ENCODE measurements at places on chromosomes 12 and 14.
A peak's percentile ranks its signal among the peaks of the same experiment; 100 is the strongest.

- DNase-seq: no peak
Observed at GRCh38 chr12:89484470-89484869, 40.1 kb downstream of the GALNT4 start.

DNA sequence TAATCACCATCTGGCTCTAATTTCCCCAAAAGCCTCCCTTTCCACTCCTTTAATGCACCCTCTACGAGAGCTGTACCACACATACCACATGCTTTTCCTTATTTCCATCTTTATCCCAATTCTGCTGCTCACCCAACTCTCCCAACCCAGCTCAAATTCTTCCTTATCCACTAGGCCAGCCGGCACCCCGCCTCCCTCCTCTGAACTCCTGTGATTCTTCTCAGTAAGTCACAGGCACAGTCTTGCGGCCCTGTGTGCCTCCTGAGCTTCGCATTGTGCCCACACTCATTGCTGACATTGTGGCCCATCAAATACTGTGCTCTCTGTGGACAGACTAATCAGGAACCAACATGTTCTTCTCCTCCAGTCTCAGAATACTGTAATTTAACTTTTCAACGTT, 45.4 kb downstream of the APPL2 start:
- DNase-seq: no peak

- DNase-seq: no peak
Observed at GRCh38 chr12:110857528-110857927, 10.7 kb downstream of the CCDC63 start.

- DNase-seq: no peak
Observed at GRCh38 chr14:89239023-89239422, 178.0 kb downstream of the FOXN3 start.

DNA sequence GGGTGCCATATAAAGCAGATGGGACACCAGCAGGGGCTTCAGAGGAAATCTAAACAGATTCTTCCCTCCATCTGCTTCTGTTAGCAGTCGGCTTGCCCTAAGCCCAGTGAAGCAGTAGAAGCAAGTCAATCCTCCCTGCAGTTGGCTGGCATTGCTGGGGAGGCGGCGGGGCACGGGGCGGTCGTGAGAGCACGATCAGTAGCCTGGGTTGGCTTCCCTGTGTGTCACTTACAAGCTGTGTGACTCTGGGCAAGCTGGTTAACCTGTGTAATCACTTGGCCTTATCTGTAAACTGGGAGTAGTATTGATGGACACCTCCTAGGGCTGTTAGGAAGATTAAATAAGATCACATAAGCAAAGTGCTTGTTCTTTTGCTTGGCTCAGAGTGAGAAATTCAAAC, 19.4 kb downstream of the MYRFL start:
- no peak for DNase-seq

GRCh38 chr12:75207338-75208083, 2.1 kb downstream of the KCNC2 start:
- DNase-seq: no peak

GRCh38 chr12:98464190-98464589, 51.2 kb upstream of the TMPO start:
- no peak for DNase-seq

- no peak for DNase-seq
Observed at GRCh38 chr14:31278883-31279282, 71.3 kb upstream of the HECTD1 start.

GRCh38 chr12:30268041-30268440, 427.6 kb downstream of the IPO8 start:
- DNase-seq: no peak

- no peak for DNase-seq
Observed at GRCh38 chr12:7001921-7002591, 16.2 kb downstream of the LPCAT3 start.

DNA sequence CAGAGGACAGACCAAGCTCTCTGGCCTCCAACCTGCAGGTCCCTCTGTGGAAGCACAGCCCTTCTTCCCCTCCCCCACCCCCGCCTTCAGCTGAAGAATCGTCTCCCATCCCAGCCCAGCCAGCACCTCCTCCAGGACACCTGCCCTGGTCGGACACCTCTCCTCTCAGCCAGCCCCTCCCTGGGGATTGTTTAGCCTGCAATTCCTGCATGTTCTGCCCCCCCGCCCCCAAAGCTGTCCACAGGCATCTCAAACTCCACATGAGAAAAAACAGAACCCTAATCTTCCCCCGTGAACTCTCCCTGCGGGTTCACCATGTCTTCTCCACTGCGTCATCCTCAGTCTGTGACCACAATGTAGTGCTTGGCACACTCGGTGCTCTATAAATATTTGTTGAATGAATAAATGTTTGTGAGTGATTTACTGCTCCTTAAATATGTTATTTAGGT, 24.1 kb downstream of the PRIMA1 start:
- no peak for DNase-seq

DNA sequence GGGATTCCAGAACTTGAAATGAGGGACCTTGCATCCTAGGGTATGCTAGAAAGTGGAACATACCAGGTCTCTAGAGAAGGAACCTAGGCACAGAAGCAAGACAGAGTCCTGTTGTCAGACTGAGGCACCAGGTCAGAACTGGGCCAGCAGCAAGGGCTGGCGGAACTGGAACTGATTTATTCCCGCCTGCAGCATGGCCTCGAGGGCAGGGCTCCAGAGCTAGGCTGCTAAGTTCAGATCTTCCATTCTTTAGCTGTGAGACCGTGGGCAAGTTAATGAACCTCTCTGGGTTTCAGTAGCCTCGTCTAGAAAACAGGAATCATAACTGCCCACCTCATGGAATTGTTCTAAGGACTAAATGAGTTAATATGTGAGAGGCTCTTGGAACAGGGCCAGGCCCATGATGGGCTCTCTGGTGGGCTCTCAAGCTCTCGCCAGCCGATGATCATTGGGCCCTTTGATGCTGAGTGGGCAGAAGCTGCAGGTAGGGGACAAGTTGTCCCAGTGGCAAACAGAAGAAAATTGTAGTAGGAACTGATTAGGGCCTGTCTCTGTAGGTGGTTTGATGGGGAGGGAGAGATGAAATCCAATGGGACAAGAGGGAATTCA, 199.8 kb downstream of the ZFP36L1 start:
- no peak for DNase-seq

- DNase-seq: no peak
Observed at GRCh38 chr12:16346958-16347357, 487 bp upstream of the MGST1 start.

DNA sequence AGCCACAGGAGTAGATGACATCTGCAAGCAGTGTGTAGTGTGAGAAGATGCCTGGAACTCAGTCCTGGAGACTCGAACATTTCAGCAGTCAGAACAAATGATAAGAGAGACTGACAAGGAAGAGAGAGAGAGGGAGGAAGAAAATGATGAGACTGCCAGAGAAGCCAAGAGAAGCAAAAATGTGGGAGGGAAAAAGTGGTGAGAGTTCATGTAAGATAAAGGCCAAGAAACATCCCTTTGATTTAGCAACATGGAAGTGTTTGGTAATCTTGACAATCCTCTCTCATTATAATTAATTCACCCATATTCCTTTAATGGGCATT, 42.6 kb downstream of the LIMA1 start:
- DNase-seq: no peak

DNA sequence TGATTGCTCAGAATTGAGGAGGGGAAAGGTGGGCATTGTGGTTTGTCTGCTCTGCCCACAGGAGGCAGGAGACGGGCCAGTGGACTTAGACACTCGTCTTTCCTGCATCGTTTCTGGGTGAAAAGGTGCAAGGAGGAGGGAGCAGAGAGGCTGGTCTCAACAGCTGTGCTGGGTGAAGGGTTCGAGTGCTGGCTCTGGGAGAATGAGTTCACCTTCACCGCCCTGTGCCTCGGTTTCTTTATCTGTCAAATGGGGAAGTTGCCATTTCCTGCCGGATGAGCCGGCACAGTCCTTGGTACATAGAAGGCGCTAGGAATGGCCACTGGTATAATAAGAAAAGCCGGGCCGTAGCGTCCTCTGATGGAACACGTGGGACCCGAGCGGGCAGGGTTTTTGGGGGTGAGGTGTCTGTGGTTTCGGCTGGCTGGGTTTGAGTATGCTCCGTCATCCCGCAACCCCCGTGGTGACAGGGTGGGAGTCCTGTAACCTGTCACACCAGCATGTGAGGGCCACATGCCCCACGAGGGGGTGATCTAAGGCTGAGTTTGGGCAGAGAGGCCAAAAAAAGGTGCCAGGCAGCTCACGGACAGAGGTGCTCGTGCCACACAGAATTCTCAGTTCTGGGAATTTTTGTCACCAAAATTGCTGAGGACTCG, 7.3 kb downstream of the BCL7A start:
- DNase-seq: no peak

- DNase-seq: no peak
Observed at GRCh38 chr14:22814941-22815713, at the start of gene SLC7A7. TSS of gene SLC7A7 (minus strand) at chr14:22815435. CDS start at chr14:22813398, 2,037 bp downstream.

GRCh38 chr12:27237790-27238771, 6.0 kb upstream of the STK38L start:
- no peak for DNase-seq

- no peak for DNase-seq
Observed at GRCh38 chr12:54662026-54662425, 13.9 kb upstream of the DCD start.

DNA sequence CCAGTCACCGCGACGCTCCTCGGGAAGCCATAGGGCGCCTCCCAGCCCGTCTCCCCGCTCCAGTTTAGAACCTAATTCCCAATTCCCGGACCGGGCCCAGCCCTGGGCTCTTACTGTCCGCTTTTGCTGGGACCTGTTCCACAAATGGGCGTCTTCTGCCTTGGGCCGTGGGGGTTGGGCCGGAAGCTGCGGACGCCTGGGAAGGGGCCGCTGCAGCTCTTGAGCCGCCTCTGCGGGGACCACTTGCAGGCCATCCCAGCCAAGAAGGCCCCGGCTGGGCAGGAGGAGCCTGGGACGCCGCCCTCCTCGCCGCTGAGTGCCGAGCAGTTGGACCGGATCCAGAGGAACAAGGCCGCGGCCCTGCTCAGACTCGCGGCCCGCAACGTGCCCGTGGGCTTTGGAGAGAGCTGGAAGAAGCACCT, 797 bp downstream of the UNG start:
- DNase-seq: no peak

DNA sequence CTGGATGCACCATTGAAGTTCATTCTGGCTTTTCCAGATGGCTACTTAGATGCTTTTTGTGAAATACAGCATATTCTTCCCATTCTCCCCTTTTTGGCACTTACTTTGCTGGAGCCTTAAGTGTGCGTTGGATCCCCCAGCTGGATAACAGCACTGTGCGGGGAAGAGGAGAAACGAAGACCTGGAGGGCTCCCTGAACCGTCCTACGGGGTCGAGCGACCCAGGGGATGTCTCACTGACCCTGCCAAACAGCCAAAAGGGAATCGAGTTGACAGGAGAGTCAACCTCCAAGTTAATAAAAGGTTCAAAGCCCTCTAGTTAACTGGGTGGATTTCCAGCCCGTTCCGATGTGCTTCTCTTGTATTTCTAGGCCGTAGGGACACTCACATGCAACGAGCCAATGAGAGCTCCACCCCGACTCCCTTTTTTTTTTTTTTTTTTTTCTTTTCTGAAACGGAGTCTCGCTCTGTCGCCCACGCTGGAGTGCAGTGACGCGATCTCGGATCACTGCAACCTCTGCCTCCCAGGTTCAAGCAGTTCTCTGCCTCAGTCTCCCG, 1.0 kb upstream of the CAMKK2 start:
- DNase-seq: no peak

GRCh38 chr14:89629383-89629782, 212.3 kb upstream of the FOXN3 start:
- DNase-seq: no peak

GRCh38 chr12:103851127-103851526, 10.1 kb upstream of the NT5DC3 start:
- no peak for DNase-seq

DNA sequence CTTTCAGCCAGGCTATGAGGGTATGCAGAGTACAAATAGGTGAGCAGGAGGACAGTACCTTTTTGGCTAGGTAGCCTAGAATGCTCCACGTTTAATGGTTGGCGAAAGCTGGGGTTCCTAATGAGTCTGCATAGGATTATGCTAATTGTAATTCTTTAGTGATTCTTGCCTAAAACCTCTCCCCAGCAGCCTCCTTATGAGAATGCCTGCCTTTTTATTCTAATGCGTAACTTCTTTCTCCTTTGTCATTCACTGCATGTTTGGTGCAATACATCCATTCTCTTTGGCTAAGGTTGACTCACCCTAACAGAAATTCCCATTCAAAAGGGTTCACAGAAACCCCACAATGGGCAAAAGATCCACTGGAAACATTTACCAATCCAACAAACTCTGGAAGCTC, 752.2 kb downstream of the FSCB start:
- no peak for DNase-seq

GRCh38 chr14:82528016-82528415, 994.4 kb upstream of the SEL1L start:
- no peak for DNase-seq

GRCh38 chr14:101492716-101493115, 68.6 kb upstream of the DIO3 start:
- no peak for DNase-seq

DNA sequence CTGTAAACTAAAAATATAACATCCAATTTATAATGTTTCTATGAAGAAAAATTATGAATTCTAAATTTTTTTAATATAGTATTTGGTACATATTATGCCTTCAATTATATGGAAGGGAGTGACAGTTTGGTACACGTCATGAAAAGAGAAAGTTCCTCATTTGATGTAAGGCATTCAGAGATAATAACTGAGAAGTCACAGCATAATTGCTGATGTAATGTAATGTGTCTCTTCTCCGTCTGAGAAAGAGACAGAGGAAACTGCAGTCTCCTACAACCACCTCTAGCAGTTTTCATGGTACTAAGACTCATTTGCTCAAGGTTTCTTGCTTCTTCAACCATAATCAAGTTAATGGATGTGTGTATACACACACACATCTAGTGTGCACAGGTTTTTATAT, 2.3 kb upstream of the CD69 start:
- no peak for DNase-seq

DNA sequence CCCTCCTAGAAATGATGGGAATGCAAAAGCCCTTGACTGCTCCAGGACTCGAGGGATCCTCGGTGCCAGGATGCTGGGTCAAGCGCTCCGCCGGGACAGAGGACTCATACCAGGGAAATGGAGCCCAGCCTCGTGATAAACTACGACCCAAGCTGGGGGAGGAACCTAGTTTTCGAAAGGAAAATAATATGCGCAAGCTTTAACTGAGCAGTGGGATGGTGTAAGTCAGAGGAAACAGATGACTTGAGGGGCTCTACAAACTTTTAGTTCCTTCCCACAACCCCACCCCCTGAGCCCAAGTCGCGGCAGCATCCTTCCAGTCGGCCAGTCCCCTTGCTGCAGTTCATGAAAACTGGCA, 654 bp upstream of the SUPT16H start:
- no peak for DNase-seq

GRCh38 chr12:97404543-97404942, 58.1 kb upstream of the RMST start:
- peak; percentile 10 for DNase-seq

DNA sequence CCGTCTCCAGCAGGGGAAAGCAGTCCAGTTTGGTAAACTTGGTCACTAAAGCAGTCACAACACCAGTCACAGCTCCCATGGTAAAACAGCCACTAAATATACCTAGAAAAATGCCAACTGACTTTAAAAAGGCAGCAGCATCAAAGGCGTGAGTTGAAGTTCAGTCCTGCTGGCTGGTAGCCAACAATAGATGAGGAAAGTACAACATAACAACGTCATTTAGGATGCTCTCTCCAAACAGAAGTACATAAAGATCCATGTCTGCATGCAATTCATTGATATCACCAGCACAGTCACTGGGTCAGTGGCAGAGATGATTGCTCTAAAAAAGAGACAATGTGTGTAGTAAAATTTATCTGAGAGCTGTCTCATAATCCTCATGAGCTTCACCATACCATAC, 59.3 kb upstream of the TMPO start:
- DNase-seq: no peak

GRCh38 chr12:115319446-115320040, 635.6 kb upstream of the TBX3 start:
- DNase-seq: no peak

GRCh38 chr12:7719946-7720730, 8.9 kb downstream of the DPPA3 start:
- DNase-seq: no peak
